ENCODE measurements at places on chromosomes 3 and 15.

- no peak for DNase-seq
Observed at GRCh38 chr3:34920806-34921205, 718.5 kb upstream of the ARPP21 start.

GRCh38 chr3:12896063-12896985, 55.0 kb upstream of the RPL32 start:
- DNase-seq, result no peak

- DNase-seq, result no peak
Observed at GRCh38 chr3:30384546-30385072, 221.8 kb upstream of the TGFBR2 start.

DNA sequence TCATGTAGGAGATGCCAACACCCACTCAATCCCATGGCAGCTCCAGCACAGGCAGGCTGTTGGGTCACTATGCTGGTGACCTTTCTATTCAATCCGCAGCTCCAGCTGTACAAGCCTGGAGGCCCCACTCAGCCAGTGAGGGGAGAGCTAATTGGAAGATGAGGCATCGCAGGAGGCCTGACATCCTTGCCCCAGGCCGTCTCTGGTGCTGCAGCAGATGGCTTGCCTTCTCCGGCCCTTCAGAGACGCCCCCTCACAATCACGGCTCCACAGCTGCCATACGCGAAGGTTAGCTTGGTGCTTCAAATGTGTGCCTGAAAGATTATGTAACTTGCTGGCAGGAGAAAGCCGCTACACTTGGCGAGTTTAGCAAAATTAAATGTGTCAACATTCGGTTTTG, 104.2 kb upstream of the CLSTN2 start:
- DNase-seq, result no peak

DNA sequence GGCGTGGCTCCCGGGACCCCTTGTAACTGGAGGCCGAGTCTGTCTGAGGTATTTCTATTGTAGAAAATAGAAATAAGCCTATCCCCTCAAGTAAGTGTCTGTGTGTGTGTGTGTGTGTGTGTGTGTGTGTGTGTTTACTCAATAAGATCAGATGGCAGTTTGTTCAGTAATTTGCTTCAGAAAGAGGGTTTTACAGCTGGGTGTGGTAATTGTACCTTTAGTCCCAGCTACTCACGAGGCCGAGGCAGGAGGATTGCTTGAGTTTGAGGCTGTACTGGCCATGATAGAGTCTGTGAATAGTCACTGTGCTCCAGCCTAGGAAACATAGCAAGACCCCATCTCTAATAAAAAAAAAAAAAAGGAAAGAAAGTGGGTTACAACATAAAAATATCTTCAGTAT, 8.7 kb downstream of the SPINT1 start:
- DNase-seq, result no peak

GRCh38 chr3:24133436-24133835, 188.3 kb downstream of the NR1D2 start:
- no peak for DNase-seq

DNA sequence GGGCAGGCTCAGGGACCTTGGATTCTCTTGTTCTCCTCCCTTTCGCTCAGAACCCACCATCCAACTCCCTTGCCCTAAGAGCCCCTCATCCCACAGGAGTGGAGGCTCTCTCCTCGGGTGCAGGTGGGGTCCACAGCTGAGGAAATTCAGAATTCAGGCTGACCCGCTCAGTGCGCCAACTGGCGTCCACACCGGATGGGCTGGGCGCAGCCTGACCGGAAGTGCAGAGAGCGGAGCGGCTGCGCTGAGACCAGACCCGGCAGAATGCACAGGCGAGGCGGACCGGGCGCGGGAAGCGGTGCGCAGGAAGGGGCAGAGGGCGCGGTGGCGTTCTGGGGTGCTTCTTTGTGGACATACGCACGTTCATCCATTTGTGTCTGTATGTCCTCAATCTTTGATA, 210.4 kb upstream of the NDN start:
- DNase-seq, result no peak

DNA sequence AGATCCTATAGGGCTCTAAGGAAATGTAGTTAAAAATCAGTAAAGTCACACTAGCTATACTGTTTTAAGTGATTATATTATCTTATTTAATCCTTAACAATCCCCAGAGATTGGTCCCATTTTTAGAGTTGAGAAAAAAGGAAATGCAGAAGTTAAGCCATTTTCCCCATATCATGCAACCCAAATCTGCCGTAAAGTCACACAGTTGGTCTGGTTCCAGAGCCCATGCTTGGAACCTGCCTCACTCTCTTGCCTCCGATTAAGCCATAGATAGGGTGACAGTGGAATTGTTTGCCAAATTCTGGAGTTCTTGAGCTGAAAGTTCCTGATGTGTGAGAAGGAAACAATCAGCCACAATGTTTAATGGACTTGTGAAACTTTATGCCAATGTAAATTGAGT, 2.3 kb upstream of the P2RY13 start:
- DNase-seq, result no peak

DNA sequence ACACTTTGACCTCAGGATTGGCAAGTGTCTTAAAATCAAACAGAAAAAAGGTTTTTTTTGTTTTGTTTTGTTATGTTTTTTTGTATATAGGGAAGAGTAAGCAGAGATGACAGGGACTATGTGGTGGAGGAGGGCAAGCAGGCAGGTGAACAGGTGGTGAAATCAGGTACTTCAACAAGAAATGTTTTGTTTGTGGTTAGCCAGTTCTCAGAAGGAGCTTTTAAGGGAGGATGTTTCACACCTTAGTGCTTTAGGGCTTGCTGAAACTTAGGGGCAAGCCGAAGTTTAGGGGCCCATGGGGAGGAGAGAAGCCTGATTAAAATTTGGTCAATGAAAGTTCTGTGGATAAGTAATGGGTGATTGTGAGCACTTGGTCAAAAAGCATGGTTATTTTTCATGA, 370.7 kb upstream of the SLCO3A1 start:
- DNase-seq, result no peak

- DNase-seq, result no peak
Observed at GRCh38 chr3:28022916-28023315, 218.5 kb upstream of the CMC1 start.

DNA sequence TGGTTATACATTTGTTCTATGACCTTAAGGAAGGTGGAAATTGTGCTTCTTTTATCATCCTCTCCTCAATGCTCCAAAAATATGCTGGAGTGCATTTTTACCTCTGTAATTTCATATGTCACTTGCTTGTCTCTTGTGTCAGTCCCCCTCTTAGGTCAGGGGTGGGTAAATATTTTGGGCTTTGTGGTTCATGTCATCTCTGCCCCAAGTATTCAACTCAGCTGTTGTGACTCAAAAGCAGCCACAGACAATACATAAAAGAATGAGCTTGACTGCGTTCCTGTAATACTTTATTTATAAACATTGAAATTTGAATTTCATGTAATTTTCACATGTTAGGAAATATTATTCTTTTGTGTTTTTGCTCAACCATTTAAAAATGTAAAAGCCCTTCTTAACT, 60.4 kb upstream of the SLC24A5 start:
- DNase-seq, result no peak

- DNase-seq, result no peak
Observed at GRCh38 chr15:73926219-73927002, at the start of gene LOXL1. LOXL1 (plus strand) TSS chr15:73926462; CDS start chr15:73926784, 322 bp downstream.

GRCh38 chr3:54126551-54126950, 4.2 kb downstream of the CACNA2D3 start:
- no peak for DNase-seq

DNA sequence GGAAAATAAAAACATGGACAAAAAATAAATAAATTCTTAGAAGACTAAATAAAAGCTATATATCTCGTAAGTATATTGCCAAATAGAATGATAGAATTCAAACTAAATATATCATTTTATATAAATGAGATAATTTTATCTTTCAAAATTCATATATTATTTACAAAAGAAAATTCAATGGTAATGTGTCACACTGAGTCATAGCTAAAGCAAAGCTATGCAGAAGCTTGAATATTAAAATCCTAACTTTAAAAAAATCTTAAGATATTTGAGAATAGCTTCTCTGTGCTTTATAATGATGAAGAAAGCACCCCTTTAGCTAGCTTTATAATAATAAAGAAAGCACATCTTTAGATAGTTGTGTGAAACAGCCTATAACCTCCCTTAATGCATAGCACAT, 1010.8 kb downstream of the OTOL1 start:
- no peak for DNase-seq

DNA sequence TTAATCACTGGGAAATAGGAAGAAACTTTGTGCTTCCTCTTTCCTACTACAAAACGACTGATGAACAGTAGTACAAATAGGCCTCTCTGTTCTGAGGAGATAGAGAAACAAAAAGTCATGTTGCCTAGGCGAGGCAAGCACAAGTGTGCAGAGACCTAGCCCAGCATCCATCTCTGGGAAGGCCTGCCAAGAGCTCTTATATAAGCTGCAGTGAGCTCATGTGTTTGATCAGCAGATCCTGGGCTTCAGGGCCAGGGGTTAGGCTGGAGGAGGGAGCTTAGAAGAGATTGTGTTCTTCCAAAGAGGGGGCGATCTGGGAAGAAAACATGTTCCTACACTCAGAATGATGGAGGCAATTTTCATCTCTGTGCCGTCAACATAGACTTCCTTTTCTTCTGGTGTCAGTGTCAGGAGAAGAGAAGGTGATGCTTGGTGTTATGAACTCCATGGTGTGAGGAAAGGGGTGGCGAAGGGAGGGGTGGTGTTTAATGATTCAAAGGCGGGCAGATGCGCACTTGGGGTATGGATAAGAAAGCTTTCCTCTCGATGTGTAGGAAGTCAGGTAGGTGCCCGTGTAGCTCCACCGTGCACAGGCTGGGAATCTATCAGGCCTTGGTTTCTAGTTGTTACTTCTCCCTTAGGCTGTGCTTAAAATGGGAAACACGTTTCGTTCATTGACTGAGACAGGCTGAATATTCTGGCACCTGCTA, 29.5 kb upstream of the ETV5 start:
- DNase-seq, result no peak

DNA sequence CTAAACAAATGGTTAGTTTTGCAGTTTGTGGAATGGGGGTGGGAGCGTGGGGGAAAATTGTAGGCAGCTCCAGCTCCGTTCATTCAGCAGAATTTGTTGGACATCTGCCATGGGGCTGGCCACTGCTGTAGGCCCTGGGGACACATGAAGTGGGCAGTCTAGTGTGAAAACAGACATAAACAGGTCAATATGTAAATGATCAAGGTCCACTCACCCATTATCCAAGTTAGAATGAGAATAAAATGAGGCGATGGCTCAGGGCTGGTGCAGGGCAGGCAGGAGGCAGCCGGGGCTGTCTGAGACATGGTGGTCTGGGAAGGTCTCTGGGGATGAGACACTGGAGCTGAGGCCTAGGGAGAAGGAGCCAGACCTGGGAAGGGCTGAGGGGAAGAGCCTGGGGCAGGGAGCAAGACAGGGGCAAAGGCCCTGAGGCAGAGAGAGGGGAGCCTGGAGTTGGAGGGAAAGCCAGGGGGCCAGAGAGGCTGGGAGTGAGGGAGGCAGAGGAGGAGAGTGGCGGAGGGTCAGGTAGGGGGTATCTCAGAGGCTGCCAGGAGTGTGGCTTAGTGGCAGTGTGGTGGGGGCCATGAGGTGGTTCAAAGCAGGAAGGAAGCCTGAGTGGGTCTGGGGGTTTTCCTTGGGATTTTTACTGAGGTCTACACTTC, 6.2 kb upstream of the SLC6A6 start:
- no peak for DNase-seq

- no peak for DNase-seq
Observed at GRCh38 chr15:49331951-49332350, 91.1 kb upstream of the FGF7 start.

DNA sequence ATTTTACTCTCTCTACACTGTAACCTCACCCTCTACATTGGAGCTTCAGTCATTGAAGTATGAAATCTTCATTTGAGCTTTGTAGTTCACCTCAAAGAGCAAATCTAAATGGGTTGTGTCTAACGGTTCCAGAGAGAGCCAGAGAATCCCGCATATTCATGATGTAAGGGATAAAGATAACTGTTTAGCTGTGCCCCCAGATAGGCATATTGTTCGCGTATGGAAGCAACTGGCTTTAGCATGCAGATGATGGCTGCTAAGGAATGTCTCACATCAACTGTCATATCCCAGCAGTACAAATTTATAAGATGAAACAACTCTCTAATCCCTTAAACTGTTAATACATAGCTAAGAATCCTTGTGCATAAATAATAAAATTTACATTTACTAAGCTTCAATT, 412.7 kb upstream of the ROBO2 start:
- DNase-seq, result no peak

DNA sequence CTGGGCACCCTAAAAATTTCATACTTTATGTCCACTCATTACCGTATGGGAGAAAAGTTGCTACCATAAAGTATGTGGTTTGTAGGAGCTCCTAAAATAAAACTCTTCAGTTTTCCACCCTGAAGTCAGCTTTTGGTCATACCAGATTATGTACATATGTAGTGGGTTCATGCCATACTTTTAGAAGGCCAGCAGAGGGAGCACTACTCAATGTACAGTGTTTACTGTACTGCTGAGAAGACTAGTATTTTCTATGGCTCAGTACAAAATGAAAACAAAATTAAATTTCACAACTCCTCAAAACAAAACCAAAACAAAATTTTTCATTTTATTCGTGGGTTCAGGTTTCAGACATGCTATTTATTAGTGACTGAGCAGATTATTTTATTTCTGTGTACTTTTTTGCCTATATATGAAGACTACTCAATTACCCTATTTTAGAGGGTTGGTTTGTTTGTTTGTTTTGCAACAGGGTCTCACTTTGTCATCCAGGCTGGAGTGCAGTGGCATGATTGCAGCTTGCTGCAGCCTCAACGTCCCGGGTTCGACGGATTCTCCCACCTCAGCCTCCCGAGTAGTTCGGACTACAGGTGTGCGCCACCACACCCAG, 24.3 kb downstream of the NXPE3 start:
- no peak for DNase-seq

DNA sequence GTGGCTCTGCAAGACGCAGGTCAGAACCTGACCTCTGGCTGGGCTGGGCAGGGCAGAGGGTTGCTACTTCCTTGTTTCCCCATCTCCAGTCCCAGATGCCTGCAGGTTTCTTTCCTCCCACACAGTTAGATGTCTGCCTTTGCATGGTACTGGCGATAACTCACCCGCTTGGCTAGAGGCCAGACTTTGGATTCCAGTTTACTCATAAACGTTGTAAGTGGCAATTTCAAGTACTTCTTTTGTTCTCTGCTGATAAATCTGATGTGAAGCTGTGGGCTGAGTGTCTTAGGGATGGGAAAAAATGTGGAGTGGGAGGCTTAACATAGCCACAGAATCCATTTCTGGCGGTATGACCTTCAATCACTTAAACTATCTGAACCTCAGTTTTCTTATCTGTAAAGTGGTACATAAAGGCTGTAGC, 194.2 kb downstream of the EBLN2 start:
- DNase-seq, result peak; percentile 3

GRCh38 chr15:45428491-45428890, 50.1 kb upstream of the GATM start:
- no peak for DNase-seq

DNA sequence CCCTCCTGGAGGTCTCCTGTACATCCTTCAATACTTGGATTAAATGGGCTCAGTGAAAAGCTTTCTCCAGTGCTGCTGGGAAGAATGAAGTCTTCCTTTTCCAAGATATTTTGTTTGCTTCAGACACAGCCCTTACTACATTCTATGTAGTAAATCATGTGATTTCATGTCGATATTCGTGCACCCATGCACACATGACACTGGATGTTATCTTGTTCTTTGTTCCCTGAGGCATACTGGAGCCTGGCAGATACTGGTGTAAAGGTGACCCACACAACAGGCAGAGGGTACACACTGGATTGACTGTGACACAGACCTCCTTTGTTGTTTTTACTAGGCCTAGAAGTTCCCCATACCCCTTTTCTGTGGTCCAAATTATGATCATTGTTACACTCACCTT, 40.3 kb upstream of the ATP2C1 start:
- DNase-seq, result no peak

All from AG09319 (cell line).